Germinal center (tissue), 1 donor: ENCODE measurements at places on chromosomes 1 and 21.

- DNase-seq: no peak
These were observed 26.3 kb upstream of the TGFBR3 start for GRCh38 chr1:91912266-91912665.

- DNase-seq: no peak
These were observed 464.2 kb upstream of the DAB1 start for GRCh38 chr1:57887964-57888491.

- no peak for DNase-seq
These were observed 16.9 kb upstream of the TENT5B start for GRCh38 chr1:27029517-27029916.

DNA sequence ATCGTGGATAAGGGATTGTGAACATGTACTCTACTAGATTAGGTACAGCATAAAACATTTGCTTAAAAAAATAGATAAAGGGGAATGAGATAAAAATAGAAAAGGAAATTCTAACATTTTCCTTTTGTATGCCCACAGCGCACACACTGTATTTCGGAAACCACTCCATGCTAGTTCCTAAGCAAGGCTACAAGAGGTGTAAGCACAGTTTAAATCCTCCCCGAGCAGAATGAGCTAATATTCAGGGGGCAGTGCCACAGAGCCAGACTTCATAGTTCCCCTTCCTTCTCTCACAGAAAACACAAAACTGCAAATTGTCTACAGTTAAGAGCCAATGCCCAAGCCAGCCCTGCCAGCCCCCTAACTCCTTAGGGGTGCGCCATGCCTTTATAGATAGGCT lies 159.4 kb downstream of the ZNF281 start:
- no peak for DNase-seq

GRCh38 chr1:58248072-58248471 lies 298.5 kb downstream of the OMA1 start:
- no peak for DNase-seq

GRCh38 chr1:240399381-240399780 lies 212.6 kb downstream of the GREM2 start:
- no peak for DNase-seq

DNA sequence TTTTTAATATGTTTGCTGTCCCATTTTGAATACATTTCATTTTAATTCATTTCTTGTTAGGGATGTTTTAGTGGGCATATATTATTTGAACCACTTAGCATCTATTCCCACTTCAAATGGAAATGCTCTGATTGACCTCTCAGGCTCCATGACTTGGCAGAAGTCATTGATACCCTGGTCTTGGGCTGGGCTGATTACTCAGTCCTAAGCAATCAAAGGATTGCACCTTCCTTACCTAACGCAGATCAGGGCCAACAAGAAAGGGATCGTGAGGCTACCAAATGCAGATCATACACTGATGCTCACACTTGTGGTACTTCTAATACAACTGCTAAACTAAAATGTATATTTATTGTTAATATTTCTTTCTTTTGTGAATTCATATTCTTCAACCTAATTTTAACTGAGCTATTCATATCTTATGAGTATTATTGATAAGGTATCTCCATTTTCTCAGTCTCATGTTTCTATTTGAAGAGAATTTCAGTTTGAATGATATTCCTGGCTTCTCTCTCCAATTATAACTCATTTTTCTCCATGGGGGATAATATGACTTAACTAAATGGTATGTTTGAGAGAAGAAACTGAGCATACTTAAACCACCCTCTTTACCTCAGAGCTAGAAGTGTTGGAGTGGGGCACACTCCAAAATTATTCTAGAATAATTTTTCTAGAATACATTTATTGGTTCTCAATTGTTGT lies 615.5 kb upstream of the ADAMTS5 start:
- DNase-seq: no peak

- DNase-seq: peak; percentile 85
These were observed 1.4 kb downstream of the PPM1J start for GRCh38 chr1:112713466-112714312.

DNA sequence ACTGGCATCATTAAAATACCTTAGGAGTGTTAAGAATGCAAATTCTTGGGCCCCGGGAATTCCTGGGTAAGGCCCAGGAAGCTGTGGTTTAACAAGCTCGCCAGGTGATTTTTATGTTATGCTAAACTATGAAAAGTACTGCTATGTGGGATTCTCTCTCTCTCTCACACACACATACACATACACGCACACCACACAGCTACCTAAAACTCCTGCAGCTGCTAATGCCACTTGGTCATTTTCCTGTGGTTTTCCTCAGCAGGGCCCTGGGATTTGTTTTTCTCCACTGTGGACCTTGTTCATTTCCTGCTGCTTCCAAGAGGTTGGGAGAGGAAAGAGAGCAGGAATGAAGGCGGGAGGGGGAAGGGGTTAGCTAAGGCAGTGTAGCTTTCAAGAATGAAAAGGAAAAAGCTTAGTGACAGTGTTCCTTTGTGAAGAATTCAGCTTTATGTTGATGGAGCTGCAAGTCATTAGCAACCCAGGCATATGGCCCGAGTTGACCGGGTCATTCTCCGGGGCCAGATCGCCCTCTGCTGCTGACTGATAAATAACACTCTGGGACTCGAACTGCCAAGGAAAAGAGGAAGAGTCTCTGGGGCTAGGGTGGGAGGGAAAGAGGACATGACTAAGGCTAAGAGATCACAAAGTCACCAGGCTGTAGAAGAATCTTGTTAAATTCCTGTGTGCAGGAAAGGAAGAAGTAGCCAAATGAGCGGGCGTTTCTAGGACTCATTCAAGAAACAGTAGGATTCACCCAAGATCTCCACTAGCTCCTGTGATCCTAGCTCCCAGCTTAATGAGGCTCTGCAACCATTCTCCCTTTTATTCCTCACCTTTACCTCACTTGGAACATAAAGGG lies 30.5 kb upstream of the LRIG2 start:
- DNase-seq: peak; percentile 59

DNA sequence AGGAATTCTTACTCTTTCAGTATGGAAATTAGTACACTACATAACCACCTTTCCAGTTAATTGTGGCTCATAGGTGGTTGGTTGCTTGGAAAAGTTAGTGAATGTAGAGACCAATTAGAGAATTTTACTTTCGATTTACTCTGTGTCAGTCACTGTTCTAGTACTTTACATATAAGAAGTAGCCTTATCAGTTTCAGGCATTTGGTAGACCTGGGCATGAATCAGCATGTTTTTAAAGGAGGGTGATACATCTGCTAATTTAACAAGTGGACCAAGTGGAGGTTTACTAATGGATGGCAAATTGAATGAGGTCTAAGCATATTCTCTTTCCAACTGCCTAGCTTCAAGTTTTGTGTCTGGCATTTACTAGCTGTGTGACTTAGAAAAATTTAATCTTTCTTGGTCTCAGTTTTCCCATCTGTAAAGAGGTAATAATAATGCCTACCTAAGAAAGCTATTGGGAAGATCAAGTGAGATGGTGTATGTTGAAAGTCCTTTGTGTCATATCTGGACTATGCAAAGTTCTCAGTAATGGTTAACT lies 1158.6 kb downstream of the PLA2G4A start:
- DNase-seq: no peak

DNA sequence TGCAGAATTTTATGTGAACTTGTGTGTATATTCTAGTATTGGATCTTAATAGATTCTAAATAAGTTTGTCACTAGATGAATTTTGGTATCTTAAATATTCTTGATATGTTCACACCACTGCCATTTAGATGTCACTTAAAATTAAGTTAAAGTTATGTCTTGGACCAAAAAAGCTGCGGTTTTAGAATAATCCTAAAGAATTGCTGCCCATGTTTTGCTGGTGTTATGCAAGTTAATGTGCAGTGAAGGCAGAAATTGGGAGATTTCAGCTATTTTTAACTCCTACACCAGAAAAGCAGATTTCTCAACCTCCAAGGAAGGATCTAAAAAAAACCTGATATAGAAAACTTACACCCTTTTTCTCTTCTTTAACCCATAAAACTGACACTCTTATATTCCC lies 757 bp downstream of the ACADM start:
- DNase-seq: no peak

GRCh38 chr21:34890724-34891612 lies 158.1 kb downstream of the RUNX1 start:
- DNase-seq: no peak

DNA sequence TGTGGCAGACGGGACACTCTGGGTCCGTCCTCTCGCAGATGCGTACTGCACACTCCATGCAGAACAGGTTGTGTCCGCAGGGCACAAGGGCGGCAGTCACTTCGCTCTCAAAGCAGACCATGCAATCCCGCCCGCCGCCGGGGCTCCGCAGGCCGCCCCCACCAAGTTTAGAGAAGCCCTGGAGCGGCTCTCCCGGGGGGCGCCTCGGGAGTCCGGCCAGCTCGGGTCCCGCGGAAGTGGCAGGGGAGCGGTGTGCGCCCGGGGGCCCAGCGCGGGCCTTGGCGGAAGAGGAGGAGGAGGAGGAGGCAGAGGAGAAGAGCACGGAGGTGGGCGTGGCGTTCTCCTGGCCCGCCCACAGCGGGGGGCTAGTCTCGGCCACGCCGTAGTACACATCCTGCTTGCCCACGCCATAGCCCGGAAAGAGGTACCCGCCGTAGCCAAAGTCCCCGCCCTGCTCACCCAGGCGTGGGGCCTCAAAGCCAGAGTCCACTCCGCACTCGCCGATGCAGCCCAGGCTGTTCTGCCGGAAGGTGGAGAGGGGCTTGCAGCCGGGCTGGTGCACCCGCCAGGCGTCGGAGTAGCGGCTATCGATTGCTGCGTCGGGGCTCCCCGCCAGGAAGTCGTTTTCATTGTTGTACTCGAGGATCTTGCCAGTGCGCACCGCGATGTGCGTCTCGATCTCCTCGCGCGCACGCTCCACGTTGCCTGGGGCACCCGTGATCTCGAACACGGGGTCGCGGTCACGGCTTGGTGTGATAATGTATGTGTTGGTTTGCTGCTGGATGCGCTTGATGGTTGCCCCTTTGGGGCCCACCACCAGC lies 5.4 kb downstream of the MEX3A start:
- DNase-seq: peak; percentile 82

- no peak for DNase-seq
These were observed 42.9 kb downstream of the DAB1 start for GRCh38 chr1:57380923-57381322.

GRCh38 chr1:73673971-73674370 lies 524.0 kb downstream of the LRRIQ3 start:
- no peak for DNase-seq

GRCh38 chr1:185144233-185144632 lies 12.5 kb downstream of the TRMT1L start:
- no peak for DNase-seq

DNA sequence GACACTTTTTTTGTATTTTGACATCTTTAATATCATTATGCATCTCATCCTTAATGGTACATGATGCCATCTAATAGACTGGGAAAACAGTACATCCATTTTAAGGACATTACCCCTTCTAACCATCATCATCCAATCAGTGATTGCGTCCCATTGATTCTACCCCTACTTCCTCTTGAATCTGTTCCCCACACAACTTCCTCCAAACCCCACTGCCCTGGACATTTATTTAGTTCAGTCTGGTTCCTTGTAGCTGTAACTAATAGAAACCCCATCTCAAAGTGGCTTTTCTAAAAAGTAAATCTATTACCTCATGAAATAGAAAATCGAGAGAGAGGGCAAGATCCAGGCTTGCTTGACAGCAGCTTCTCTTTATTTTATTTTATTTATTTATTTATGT lies 2.1 kb upstream of the ITLN1 start:
- no peak for DNase-seq

- no peak for DNase-seq
These were observed at the start of gene PRDM16 for GRCh38 chr1:3068564-3069431. Gene PRDM16, plus strand, starts transcription at chr1:3069203. Its CDS starts 57 bp downstream, at chr1:3069260.

DNA sequence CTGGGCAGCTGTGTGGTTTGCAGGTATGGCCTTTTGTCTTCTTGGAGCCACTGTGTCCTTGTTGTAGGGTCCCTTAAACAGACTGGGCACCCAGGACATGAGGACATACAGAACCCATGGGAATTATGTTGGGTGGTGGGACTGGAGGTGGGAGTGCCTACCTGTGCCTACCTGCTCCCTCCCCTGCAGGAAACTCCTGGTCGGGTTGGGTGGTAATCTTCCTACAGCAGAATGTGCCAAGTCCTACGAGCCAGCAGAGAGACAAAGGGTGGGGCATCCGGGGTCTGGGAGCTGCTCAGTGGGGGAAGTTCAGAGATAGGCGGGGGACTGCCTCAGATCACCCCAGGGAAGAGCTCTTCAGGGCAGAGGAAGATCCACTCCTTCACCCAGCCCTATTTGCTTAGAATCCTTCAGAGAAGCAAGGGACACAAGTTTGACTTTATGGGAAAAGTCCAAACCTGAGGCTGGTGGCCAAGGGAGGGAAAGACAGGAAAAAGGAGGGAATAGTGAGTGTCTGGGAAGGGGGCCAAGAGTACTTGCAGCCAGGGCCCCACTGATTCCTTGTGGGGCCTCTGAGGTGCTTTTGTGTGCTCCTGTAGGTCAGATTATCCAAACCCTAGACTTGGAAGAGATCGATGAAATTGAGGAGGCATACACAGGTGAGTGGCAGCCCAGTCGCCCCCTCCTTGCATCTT lies 58.3 kb downstream of the KIF21B start:
- DNase-seq: no peak

GRCh38 chr1:51192213-51192843 lies 43.7 kb upstream of the RNF11 start:
- DNase-seq: peak; percentile 22

GRCh38 chr1:95115708-95116137 lies 1.4 kb upstream of the TLCD4 start:
- no peak for DNase-seq

DNA sequence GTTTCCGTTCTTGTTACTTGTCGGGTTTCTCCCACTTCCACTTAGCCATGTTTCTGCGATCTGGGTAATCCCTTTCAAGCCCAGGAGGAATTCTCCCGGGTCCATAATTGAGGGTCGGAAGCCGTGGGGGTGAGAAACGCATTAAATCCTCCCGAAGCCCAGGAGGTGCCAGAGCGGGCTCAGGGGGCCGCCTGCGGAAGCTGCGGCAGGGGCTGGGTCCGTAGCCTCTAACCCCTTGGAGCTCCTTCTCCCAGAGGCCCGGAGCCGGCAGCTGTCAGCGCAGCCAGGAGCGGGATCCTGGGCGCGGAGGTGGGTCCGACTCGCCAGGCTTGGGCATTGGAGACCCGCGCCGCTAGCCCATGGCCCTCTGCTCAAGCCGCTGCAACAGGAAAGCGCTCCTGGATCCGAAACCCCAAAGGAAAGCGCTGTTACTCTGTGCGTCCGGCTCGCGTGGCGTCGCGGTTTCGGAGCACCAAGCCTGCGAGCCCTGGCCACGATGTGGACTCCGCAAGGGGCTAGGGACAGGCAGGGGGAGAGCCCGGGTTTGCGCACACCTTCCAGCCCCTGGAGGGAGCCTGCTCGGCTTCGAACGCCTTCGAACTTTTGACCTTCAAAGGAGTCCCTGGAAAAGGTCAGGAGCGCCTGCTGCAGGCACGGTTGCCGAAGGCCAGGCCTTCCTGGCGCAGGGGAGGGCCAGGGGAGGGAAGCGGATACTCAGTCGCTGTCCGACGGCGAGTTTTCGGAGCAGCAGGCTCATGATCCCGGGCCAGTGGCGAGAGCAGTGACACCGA lies 1.7 kb upstream of the SIM2 start:
- DNase-seq: no peak
